ENCODE measurements at places on chromosomes 3 and 15.

- DNase-seq = no peak
These were observed 22.3 kb downstream of the CFAP92 start for GRCh38 chr3:128971421-128972100.

DNA sequence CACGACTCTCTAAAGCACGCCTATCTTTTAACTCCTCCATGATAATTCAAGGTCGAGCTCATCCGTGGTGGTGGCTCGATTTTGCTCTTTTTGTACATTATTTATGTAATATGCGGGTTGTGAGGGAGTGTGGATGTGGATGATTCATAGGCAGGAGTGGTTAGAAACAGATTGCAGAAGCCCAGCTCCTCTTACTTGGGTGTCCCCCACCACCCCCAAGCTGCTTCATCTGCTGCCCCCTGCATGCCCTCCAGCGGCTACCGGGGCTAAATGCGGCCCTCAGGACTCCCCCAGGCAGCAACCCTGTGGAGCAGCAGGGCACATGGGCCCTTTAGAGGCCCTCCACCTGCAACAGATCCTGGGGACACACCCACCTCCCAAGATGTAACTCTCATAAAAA, 111.5 kb upstream of the SELENOK start:
- no peak for DNase-seq

GRCh38 chr3:170863816-170864215, 6.2 kb downstream of the RPL22L1 start:
- no peak for DNase-seq

- no peak for DNase-seq
These were observed 228.7 kb upstream of the ZNF385D start for GRCh38 chr3:21979706-21980105.

DNA sequence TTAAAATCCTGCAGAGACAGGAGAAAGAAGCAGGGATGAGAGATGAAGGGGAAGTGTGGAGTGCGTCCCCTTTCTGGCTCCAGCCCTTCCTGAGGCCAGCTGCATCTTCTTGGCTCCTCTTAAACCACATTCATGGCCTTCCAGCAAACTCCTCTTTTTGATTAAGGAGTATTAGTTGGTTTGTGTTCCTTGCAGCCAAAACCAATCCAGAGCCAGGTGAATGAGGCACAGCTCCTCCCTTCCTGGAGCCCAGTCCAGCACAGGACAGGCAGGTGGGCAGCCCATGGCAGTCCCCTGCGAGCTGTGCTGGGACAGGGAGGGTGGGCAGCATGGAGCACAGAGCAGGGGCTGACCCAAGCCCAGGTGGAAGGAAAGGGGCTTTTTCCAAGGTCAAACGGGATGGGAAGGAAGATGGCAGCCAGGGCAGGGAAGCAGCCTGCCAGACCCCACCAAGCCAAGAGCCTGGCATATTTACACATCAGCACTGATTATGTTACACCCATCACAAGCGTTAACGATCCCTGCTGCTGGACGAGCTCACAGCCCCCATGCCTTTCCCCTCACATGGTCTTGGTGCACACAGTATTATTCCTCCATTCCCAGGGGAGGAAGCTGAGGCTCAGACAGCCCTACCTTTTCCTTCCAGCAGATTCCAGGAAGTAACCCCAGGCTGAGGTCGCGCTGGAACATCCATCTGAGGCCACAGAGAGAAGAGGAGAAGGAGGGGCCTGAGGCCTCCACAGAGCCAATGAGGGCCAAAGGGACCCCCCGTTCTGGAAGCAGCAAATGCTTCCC, 175.6 kb downstream of the SMAD6 start:
- DNase-seq = no peak

DNA sequence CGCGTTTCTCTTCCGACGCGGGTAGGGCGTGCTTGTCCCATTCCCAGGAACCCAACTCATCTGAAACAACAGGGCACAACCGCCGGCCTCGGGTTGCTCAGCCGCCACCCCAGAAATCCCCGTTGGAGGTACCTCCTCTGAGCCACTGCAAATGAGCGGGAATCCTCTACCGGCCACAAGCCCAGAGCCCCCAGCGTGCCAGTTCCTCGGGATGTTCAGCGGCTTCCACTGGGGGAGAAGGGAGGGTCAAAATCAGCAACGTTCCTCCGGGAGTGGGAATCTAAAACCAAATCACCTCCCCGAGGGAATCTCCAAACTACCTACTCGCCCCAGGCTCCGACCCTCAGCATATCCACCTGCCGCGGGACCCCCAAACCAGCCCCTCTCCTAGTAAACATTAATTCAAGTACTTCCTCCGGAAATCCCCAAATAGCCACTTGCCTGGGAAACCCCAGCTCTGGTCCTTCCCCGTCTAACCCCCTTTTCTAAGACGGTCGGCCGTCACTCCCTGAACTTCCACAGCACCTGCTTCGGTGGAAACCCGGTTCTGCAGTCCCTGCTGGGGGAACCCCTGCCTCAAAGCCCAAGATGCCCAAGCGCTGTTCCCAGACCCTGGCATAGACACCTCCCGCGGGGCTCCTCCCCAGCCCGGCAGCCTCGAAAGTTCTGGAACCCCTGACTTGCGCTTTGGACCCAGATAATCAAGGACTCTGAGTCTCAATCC, 887 bp downstream of the OXTR start:
- no peak for DNase-seq

DNA sequence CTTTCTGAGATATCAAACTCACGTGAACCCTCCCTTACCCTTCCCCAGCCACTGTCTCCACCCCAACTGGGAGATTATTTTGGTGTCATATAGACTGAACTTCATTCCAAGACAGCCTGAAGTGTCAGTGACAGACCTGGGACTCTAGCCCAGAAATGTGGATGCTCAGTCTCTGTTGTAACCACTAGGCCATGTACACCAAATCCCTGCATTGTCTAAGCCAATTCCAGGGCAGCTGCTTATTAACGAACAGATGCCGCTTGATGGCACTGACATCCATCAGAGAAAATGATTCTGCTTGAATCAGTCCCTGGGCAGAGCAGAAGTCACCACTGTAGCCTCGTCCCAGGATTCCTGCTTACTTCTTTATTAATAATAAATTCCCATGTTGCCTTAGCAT, 305.5 kb downstream of the GRM7 start:
- no peak for DNase-seq

- DNase-seq = no peak
These were observed 29.1 kb downstream of the CADM2 start for GRCh38 chr3:84987706-84988504.

DNA sequence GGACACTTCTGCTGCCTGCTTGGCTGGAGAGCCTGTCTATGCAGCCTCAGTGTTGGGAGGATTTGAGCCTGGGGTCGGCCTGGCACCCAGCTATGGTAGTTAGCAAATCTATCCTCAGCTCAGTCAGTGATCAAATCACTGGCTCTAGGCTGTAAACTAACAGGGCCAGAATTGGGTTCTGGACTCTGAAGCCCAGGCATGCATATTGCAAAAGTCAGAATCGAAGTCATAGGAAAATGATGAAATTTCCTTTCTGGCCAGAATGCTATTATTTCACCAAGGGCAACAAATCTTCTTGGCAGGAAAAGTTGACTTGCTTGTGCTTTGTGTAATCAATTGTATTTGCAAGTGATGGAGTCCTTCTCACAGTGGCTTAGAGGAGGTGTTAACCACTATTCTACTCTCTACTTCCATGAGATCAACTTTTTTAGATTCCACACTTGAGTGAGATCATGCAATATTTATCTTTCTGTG, 482.6 kb upstream of the TPRG1 start:
- DNase-seq = no peak

GRCh38 chr3:182325213-182325950, 467.9 kb upstream of the ATP11B start:
- no peak for DNase-seq

GRCh38 chr3:49020330-49021212, 1.4 kb upstream of the NDUFAF3 start:
- no peak for DNase-seq

DNA sequence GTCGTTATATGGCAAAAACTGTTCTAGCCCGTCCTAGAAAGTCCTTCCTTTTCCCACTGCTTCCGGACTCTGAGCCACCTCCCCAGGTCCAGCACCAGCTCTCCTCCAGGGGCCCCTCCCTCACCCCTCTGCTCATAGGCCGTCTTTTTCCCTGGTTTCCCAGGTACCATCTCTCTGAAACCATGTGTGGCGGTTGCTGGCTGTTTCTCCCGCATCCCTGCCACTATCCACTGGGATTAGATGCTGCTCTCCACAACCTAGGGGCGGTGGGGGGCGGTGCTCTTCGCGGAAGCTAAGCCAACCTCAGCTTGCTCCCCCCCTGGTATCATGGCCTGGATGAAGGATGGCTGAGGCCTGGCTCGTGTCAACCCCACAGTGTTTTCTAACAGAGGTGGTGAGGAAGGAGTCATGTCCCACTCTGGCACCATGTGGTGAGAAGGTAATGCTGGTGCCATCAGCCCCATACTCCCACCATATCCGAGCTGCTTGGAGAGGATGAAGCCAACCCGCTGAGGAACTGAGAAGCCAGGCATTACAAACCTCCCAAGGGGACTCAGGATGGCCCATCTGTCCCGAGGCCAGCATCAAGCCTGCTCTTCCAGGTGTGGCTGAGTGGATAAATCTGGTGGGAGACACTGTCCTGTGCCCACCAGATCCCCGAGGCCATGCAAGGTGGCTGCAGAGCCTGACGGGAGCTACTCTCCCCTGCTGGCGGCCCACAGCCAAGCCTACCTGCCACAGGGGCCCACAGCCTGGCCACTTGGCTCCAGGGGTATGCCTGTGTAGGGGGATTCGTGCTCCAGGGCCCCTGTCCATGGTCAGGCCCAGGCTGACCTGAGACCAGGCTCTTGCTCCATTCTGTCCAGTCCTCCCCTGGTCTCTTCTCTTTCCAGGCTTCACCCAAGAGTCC, 27.9 kb upstream of the SLC41A3 start:
- no peak for DNase-seq

DNA sequence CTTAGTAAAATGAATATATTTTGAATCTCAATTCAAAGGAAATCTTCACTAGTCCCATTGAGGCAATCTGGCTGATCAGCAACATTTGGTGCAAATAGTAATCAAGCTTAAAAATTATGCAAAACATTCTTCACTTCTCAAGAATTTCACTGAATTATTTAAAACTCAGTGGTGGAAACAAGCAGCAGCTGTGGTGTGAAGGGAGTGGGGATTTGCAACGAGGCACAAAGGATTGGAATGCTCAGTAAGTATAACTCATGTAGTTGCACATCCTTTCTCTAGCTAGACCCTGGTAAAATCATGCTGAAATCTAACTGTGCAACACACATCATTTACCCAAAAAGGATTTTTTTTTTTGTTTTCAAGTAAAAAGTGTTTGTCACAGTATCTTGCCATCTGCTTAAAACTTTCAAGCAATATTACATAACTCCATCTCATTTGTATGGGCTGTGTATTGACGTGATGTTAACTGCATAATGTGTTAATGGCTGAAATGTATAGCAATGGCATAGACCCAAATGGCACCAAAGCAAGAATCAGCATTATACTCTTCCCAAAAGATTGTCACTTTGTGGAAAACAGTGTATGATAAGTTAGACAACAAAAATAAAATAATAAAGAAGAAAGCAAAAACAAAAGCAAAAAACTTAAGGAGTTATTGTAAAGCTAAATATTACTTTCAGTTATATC, 816.6 kb downstream of the EPHA3 start:
- no peak for DNase-seq

DNA sequence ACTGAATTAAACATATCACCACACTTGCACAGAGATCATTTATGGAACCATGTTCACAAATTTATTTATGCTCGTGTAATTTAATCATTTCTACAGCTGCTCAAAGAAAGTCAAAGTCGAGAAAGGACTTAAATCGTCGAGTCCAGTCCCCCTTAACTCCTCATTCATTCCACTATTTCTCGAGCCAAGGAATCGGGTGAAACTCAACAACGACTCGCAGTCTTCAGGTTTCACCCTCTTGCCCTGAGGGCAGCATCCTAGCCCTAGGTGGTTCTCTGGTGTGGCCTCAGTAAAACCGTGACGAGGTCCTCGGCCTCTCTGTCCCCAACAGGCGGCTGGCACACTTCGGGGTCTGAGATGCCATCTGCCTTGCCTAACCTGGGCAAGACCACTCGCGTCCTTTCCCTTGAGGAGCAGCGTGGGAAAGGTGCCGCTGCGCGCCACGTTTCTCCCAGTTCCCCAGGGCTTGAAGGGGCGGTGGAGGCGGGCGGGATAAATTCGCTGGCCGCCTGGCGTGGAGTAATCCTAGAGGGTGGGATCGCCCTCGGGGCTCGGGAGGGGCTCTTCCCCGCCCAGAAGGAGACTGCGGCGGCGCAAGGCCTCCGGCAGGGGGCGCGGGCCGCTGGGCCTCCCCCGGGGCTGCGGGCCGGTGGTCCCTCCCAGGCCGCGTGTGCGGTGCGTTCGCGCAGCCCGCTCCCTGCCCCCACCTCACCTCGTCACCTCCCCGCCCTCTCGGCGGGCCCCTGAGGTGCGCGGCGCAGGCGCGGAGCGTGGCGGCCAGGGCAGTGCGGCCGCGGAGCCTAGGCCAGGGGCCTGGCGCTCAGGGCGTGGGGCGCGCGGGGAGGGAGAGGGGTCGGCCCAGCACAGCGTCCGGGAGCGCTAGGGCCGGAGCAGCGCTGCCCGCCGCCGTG, at the start of gene ZNF639:
Gene ZNF639, plus strand, starts transcription at position 746 of the 911 bp plus-strand sequence. CDS start 5,263 bp downstream, outside the sequence.
- peak; percentile 33 for DNase-seq

DNA sequence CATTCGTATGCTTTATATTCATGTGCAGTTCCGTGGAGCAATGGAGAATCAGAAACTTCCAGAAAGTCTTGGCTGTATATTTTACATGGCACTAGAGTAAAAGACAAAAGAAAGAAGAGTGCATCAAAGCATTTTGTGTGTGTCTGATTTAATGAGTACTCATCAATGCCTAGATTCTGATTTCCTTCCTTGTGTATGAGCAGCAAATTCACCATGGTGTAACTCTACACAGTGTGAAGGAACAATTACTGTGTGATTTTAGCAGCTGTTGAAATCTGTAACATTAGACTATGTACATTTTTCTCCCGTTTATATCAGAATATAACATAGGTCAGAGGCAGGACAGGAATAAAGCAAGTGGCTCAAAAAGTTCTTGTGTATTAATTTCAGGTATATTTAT, 102.0 kb upstream of the TSC22D2 start:
- no peak for DNase-seq

DNA sequence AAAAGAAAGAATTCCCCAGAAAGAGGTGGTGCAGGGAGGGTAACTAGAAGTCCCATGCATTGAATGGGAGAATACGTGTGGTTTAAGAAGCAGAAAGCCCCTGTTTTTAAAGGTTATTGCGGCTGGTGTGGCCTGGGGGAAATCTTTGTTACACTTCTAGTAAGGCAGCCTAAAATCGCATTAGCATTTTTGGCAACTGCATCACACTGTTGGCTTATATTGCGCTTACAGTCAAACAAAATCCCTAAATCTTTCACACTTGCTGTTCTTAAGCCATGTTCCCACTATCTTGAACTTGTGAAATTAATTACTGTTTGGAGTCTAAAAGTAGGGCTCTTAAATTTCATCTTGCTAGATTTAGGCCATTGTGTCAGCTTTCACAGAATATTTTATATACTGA, 66.0 kb upstream of the GOLIM4 start:
- DNase-seq = no peak

- DNase-seq = no peak
These were observed 1.9 kb upstream of the BLOC1S6 start for GRCh38 chr15:45585069-45585791.

- DNase-seq = no peak
These were observed 35.9 kb upstream of the BNC1 start for GRCh38 chr15:83320404-83320803.

GRCh38 chr15:92565351-92566125, 90.0 kb downstream of the FAM174B start:
- DNase-seq = no peak

Measured in Panc1 (cell line).